Activated CD8-positive, alpha-beta memory T cell treated with anti-CD3 and anti-CD28 coated beads for 1 hour (primary cell): ENCODE measurements at places on chromosomes 16 and 17.

DNA sequence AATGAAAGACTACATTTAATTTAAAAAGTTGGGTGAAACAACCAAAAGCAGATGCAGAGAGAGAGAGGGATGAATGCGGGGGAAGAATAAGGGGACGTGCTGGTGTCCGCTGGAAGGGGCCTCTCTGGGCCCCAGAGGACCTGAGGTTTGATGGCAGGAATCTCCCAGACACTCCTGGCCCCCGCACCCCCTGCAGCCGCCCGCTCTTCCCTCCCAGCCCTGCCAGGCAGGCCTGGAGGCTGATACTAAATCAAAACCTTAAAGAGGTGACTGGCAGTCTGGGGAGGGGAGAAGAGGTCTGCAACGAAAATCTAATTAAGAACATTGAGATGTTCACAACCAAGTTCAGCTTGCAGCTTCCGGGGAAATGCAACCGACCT lies 2.4 kb downstream of the FOXL1 start:
- no peak for DNase-seq

DNA sequence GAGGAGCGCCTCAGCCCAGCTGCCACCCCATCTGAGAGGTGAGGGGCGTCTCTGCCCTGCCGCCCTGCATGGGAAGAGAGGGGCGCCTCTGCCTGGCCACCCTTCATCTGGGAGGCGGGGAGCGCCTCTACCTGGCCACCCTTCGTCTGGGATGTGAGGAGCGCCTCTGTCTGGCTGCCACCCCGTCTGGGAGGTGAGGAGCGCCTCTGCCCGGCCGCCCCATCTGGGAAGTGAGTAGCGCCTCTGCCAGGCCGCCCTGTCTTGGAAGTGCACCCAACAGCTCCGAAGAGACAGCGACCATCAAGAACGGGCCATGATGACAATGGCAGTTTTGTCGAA lies 114.4 kb upstream of the CES5A start:
- no peak for DNase-seq

DNA sequence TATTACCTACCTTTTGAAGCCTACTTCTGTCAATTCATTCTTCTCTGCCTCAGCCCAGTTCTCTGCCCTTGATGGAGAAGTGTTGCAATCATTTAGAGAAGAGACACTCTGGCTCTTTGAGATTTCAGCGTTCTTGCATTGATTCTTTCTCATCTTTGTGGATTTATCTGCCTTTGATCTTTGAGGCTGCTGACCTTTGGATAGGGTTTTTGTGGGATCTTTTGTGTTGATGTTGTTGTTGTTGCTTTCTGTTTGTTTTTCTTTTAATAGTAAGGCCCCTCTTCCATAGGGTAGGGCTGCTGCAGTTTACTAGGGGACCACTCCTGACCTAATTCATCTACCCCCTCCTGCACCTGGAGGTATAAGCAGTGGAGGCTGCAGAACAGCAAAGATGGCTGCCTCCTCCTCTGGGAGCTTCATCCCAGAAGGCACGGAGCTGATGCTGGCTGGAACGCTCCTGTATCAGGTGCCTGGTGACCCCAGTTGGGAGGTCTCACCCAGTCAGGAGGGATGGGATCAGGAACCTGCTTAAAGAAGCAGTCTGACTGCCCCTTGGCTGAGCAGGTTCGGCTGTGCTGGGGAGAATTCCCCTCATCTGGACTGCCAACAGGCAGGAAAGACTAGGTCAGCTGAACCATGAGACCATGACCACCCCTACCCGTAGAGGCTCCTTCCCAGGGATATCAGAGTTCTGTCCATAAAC lies 28.0 kb downstream of the NFATC3 start:
- no peak for DNase-seq

DNA sequence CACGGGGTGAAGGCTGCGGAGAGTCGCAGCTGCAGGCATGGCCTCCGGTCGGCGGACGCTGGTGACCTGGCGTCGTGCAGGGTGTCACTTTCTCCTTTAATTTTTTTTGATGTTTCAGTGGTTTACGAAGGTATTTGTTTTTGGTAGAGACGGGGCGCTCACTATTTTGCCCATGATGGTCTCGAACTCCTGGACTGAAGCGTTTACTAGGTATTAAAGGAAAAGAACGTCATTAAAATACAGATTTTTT lies 17.1 kb downstream of the ZNF213 start:
- no peak for DNase-seq

- no peak for DNase-seq
Observed at GRCh38 chr16:79202977-79203376, 397.6 kb downstream of the MAF start.

- DNase-seq, result no peak
Observed at GRCh38 chr16:10770907-10771306, 27.3 kb downstream of the NUBP1 start.

GRCh38 chr17:42005166-42005565 lies 12.1 kb downstream of the DNAJC7 start:
- DNase-seq, result no peak

- peak; percentile 64 for DNase-seq
Observed at GRCh38 chr17:6913608-6914443, 82.0 kb upstream of the ALOX12 start.

DNA sequence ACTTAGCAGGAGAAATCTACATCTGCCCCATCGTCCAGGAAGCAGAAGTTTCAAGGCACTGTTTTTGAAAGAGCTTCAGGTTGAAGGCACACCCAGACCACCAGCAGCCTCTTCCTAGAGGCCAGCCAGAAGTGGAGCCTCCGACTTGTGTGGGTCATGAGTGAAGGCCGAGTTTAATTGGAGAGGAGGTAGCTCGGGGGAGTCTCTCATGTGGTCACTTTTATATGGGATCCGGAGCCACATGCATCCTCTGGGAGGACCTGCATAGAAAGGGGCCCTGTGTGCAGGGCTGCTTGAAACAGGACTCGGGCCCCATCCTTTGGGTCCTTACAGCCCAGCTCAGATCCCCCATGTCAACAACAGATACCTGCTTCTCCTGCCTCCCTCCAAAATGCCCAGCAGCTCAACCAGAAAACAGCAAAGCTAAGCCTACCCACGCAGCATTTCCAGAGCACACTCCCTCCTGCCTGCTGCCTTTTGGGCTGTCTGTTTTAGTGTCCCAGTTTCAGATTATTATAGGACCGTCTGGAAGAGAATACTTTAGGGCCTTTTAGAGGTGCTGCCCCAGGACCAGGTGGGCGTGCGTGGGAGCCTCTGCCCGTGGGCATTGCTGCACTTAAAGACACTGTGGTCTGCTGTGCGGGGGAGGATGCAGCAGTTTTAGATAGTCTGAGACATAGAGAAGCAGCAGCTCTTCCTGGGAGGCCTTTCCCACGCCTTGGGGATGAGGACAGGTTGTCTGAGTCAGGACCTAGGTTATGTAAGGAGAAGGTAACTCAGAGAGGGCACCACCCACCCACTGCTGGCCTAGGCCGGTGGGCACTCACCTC lies 29.5 kb downstream of the MPRIP start:
- DNase-seq, result no peak

DNA sequence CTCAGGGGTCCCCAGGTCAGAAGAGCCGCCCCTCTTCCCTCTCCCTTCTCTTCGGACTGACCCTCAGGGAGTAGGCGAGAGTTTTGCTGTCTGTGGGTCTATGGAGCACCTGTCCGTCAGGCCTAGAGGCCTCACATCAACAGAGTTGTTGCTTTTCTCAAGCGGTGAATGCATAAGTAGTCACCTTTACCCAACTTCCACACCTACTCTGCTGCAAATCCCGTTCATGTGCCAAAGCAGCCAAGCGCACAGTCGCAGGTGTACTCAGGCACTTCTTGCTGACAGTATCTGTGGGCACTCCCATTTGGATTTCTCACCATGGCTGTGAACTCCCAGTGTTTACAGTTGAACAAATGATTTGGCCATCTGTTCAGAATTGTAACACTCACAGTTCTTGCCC lies 4.0 kb upstream of the FA2H start:
- no peak for DNase-seq

DNA sequence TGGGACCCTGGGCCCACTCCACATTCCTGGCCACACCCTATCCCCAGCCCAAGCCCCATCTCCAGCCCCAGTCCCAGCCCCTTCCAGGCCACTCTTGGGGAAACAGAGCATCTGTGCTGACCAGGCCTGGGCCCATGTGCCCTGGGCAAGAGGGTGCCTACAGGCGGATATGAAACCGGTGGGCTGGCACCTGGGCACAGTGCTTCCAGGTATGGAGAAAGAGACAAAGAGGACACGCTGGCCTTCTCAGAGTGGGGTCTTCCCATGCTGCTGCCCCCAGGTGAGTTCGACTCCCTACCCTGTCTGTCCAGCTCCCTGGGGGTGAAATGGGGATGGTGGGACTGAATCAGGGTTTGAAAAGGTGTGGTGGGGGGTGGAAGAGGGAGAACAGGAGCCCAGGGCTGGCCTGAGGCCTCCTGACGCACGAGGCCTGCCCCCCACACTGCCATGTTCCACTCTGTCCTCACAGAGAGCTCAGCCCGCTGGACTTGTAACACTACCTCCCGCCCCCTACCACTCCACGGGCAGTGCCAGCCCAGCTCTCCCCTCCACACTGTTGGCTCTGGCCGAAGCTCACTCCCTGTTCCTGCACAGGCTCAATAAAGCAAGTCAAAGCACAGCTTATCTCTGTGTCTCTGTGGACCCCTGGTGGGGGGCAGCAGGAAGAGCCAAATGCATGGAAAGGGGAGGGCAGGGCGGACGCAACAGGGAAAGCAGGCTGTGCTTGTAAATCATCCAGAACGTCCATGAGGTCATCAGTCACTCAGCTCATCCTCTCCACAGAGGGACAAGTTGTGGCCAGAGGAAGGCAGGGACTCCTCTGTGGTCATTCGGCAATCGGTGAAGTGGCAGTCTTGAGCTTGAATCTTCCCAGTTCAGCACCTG lies 71.1 kb upstream of the TMEM97 start:
- DNase-seq, result no peak
